ENCODE measurements at places on chromosomes 13 and 19.
A peak's percentile ranks its signal among the peaks of the same experiment; 100 is the strongest.

DNA sequence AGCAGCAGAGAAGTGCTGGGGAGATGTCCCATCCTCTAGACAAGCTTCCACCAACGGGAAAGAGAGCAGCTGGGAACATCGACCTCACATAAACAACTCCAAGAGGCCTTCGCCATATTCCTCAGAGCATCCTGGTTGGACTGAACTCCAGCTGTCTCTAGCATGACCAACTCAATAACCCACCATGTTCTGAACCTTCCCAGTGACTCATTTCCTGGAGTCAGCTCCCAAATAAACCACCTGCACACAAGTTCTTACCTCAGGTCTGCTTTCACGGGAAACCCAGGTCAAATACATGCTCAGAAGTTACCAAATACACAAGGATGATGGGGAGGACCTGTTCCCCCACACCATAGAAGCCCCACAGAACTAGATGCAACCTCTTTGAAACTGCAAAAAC, 878.5 kb downstream of the UQCRFS1 start:
- DNase-seq: no peak

- no peak for DNase-seq
Observed at GRCh38 chr13:79458436-79458835, 22.5 kb upstream of the NDFIP2 start.

DNA sequence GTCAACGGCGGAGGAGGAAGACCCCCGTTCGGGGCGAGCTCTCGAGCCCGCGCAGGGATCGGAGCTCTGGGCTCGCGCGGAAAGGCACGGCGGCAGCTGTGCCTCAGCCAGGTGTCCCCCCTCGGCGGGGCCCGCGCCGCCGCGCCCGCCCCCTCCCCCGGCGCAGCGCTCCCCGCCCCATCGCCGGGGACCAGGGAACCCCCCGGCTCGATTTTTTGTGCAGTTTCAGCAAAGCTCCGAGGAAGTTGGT, 110.0 kb downstream of the KCNRG start:
- DNase-seq: peak; percentile 49

DNA sequence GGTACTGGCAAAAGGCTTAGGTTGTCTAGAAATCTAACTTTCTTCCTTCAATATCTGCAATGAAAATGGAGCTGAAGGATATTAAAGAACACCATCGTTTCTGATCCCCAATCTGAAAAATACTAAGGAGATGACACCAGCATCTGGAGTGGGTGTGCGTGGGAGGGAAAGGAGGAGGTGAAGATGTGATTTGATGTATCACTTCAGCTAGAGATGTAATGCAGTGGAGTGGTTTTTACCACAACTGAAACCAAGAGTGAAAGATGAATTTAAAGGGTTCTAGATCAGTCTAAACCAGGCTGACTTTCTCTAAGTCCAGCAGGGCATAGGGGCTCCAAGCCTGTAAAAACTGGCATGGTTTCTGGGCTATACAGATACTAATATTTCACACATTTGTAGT, 148.4 kb downstream of the AKAP11 start:
- DNase-seq: no peak

DNA sequence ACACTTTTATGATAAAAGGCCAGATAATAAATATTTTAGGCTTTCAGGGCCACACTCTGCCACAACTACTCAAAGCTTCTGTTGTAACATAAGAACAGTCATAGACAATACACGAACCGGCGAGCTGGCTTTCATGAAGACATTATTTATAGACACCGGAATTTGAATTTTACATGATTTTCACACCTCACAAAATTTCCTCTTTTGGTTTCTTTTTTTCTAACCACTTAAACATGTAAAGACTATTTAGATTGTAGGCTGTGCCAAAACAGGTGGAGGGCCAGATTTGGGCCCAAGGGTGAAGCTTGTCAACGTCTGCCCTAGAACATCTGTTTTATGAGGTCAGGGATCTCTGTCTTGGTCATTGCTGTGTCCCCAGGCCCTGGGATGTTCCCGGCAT, 29.7 kb upstream of the FXYD3 start:
- no peak for DNase-seq

DNA sequence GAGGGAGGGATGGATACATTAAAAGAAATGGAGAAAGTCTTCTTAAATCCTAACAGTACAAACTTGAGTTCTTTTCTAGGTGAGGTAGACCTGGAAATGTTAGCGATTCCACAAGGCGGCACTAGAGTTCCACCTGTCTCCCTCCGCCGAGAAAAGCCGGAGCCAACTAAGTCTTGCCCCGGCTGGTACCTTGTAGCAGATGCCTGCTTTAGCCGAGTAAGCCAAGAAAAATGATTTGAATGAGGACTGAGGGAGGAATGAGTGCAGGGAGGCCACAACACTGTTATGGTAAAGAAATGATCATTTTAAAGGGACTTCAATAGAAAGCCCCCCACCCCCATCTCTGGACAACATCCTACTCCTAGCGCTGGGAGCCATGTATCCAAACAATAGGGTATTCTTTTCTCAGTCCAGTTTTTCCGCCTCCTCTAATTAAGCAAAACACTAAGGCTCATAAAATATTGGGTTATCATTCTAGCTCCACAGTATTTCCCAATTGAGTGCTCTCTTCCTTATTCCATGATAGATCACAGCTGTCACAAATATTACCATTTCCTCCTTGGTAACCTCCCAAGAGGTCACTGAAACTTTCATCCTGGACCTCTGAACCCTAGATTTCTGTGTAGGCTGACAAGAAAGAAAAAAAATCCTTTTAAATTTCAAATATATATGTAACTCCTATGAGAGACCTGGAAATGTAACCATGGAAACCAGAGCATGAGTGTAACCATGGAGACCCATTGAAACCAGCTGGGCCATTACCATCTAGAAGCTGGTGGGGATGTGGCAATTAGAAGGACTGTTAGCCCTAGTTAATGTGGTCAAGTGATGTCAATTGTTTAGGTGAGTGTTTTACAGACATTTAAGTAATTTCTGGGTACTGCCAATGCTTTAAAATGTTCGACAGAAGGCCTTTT, 58.3 kb downstream of the GPALPP1 start:
- peak; percentile 25 for DNase-seq

GRCh38 chr19:438416-438958, 22.3 kb downstream of the SHC2 start:
- DNase-seq: no peak

- no peak for DNase-seq
Observed at GRCh38 chr19:53906211-53907192, 2.6 kb upstream of the CACNG7 start.

DNA sequence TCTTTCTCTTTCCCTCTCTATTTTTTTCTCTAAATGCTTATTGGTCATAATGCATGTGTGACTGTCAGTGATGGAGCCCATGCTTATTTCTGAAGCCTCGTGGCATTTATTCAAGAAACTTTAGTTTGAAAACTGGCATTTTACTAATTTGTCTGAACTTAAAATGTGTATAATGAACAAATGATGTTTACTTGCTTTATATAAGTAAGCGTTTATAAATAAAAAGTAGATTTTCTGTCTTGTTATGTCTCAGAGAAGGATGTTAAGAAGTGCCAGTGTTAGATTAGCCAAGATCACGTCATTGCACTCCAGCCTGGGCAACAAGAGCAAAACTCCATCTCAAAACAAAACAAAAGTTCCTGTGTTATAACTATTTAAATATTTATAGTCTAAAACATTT, 1568.1 kb downstream of the EFNB2 start:
- DNase-seq: no peak

DNA sequence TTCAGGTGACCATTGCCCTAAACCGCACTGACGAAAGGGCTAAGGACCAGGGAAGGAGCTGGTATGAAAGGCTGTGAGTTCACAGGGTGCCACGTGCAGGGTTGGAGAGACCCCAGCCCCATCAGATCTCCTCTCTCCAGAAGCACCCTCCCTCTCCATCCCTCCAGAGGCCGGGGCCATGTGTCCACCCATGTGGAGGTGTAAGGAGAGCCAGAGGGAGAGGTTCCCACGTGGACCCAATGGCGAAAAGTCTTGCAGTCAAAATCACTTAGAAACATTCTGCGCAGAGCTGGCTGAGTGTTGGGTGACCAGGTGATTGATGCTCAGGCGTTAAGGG, 168.3 kb downstream of the COL4A1 start:
- DNase-seq: no peak

DNA sequence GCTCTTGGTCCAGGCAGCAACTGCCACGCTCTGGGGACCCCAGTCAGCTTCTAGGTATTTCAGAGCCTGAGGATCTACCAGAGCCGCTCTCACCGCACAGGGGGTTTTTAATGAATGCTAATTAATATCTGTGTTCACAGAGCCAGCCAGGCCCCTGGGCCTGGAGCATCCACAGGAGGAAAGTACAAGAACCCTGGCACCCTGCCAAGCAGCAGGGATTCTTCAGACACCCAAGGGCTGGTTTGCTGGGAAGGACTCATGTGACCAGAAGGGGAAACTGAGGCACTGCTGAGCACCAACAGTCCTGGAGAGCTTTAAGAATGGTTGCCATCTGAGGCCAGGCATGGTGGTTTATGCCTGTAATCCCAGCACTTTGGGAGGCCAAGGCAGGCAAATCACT, 38.0 kb upstream of the ADGRE5 start:
- no peak for DNase-seq

DNA sequence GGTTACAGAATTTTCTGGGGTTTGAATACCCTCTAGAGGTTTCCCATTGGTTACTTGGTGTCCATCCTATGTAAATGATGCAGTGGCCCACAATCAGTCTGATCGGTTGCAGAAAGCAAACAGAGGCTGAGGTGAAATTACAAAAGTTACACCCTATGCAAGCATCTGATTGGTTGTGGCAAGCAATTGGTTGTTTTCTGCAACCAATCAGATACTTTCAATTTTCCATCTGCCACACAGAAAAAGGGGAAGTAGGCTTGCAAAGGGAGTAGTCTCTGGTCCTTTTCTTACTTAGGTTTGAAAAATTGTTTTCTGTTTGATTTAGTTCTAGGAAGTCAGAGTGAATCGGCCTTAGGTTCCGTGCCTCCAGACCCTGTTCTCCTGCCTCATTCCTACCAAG, 93.1 kb downstream of the WTIP start:
- no peak for DNase-seq

DNA sequence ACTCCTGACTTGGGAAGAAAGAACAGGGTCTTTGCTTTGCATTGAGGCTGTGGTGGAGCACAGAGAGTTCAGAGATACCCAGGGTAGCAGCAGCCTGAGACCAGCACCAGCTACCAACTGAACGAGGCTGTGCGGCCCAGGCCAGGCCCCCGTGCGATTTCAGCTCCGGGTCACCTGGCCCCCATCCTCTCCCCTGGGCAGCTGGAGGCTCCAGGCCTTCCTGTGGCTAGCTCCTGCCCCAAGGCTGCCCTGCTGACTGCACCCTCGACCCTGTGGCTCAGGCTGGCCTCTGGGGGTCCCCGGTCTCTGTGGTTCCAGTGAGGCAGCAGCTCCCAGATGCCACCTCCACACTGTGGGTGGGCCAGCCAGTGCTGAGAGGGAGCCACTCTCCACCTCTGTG, 52.8 kb downstream of the MCF2L start:
- DNase-seq: no peak

DNA sequence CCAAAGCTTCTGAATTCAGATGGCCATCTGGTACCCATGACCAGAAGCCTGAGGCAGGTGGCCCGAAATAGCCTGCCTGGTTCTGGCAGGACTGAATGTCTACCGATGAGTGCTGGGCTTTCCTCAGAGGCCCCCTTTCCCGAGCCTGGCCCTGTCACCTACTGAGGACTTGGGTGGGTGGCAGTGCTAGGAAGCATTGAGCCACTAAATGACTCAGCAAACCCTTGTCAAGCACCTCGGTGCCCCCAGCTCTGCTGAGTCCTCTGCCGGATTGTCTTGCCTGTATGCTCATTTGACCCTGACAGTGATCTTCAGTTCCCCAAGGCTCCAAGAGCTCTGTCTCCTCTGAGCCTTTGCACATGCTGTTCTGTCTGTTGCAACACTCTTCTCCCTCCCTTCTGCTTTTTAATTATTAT, 17.9 kb downstream of the PPP1R37 start:
- no peak for DNase-seq

DNA sequence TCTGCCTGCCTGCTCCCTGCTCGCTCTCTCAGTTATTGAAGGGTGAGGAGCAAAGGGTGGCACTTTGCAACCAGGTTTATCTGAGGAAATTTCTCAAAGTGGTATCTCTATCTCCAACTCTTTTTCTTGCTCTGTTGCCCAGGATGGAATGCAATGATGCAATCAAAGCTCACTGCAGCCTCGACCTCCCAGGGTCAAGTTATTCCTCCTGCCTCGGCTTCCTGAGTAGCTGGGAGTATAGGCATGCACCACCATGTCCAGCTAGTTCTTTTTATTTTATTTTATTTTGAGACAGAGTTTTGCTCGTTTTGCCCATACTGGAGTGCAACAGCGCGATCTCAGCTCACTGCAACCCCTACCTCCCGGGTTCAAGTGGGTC, 4.9 kb downstream of the ACTMAP start:
- no peak for DNase-seq
